WTC11 (cell line): ENCODE measurements at places on chromosomes 1 and 21.

DNA sequence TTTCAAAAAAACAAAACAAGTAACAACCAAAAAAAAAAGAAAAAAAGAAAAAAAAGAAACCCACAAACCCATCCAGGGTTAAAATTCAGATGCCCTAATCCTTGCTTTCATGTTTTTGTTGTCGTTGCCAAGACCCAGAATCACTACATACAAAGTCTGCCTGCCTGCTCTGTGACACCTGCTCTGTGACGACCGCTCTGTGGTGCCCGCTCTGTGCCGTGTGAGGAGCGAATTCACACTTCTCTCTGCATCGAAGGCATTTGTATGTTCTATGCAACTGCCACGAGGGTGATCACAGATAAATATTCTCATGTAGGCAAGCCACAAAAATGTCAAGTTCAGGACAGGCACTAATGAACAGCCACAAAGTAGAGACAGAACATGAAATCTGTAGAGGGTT is 178.6 kb downstream of the SLC45A1 start:
- no peak for DNase-seq

- no peak for DNase-seq
Measured at GRCh38 chr1:41160498-41161110, 81.5 kb downstream of the SCMH1 start.

- no peak for DNase-seq
Measured at GRCh38 chr1:56202796-56203492, 376.4 kb downstream of the PLPP3 start.

GRCh38 chr1:181319907-181320306 is 163.4 kb upstream of the CACNA1E start:
- no peak for DNase-seq

DNA sequence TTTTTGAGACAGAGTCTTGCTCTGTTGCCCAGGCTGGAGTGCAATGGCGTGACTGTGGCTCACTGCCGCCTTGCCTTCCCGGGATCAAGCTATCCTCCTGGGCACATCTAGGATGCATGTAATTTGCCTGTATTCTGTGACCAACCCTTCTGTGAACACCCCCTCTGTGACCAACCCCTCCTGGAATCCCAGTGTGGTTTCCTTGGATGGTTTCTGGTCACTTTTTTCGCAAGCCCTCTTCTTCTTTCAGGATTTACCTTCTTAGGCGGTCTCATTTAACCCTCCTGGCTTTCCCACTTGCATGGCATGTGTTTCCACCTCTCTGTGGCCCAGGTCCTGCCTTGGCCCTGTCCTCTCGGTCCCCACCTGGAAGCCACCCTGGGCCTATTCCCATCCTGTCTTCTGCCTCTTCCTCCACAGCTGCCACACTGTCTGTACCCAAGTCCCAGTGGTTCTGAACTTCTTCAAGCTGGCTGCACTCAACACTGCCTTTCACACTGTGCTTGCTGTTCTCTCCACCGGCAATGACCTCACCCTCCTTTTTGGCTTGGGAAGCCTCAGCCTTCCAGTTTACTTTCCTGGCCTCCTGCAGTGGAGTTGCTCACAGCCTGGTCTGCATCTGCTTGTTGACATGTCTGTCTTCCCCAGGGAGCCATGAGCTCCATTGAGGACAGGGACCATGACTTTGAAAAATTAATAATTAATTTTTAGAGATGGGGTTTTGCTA is 57.0 kb downstream of the DISC1 start:
- no peak for DNase-seq

DNA sequence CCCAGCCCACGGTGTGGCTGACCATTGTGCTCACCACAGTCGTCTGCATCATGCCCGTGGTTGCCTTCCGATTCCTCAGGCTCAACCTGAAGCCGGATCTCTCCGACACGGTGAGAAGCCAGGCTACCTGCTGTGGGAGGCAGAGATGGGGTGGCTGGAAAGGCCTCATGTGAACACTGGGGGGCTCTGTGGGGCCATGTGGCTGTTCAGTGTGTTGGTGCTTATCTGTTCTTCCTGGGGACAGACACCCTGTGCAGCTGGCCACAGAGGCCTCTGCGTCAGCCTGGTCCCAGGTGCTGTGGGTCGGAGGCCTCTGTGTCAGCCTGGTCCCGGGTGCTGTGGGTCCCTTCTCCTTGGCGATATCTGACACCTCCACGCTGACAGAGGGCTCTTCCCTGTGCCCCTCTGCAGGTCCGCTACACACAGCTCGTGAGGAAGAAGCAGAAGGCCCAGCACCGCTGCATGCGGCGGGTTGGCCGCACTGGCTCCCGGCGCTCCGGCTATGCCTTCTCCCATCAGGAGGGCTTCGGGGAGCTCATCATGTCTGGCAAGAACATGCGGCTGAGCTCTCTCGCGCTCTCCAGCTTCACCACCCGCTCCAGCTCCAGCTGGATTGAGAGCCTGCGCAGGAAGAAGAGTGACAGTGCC is 23.2 kb downstream of the ATP8B2 start:
- no peak for DNase-seq

GRCh38 chr1:15236321-15236721 is 10.7 kb upstream of the FHAD1 start:
- no peak for DNase-seq

DNA sequence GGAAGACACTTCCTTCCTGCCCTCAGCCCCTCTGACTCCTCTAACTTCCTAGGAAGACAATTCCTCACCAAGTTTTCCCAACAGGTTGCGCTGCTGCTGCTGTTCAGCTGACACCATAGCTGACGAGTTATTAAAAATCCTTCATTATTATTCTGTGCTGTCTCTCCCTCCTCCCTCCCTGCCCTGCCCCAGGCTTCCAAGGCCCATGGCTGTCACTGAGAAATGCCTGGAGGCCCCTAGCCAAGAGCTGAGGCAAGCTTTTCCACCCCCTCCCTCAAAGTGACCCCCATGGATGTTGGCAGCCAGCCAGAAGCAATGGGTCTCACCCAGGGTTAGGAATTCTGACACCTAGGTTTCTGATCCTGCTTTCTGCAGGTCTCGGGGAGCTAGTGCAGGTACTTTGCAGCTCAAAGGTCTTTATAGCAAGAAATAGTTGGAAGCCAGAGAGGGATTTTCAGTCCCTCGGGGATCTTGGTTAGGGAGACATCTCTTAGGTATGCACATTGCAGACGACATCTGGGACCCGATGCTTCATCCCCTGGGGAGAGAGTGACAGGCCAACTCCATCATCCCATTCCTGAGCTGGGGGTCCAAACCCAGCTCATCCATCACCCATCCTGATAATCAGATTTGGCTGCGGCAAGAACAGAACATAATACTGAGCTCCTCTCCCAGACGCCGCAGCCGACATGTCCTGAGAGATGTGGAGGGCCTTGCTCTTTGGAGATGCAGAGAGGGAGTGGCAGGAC is 65.0 kb downstream of the KIRREL1 start:
- DNase-seq = no peak

GRCh38 chr1:24830680-24831272 is 85.5 kb downstream of the CLIC4 start:
- no peak for DNase-seq
